Stimulated activated CD4-positive, alpha-beta T cell treated with anti-CD3 and anti-CD28 coated beads, Interleukin-1b, Interleukin-23, amount 100 ng/mL, for 1 hour (primary cell): ENCODE measurements at places on chromosomes 1 and 21.

DNA sequence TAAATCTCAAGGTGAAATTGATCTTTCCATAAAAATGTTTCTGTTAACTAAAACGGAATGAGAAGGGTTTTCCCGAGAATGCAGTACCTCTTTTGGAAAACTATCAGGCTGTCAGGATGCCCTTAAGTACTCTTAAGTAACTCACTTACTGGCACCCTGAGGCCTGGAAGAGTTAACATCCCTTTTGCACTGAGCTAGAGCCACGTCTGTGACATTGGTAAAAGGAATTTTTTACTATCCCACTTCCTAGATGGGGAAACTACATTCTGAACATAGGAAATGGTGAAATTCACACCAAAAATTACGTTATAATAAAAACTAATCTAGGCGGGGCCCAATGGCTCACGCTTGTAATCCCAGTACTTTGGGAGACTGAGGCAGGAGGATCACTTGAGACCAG lies 39.7 kb upstream of the MAP10 start:
- no peak for DNase-seq

DNA sequence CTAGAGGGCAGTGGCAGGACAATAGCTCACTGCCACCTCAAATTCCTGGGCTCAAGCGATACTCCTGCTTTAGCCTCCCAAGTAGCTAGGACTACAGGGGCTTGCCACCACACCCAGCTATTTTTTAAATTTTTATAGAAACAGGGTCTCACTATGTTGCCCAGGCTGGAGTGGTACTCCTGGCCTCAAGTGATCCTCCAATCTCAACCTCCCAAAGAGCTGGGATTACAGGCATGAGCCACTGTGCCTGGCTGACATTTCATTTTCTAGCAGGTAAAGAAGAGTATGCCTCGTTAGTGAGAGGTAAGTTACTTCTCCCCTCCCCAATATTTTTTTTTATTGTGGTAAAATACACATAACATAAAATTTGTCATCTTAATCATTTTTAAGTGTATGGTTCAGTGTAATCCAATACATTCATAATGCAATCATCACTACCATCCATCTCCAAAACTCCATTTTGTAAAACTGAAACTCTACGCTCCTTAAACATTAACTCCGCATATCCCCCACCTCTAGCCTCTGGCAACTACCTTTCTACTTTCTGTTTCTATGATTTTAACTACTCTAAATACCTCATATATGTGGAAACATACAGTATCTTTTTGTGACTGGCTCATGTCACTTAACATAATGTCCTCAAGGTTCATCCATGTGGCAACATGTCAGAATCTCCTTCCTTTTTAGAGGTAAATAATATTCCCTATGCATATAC lies 22.4 kb downstream of the ZZZ3 start:
- no peak for DNase-seq

GRCh38 chr1:1358433-1359271 lies at the start of gene MXRA8:
Gene MXRA8 (minus strand): TSS chr1:1358555. CDS start chr1:1358504, 51 bp downstream.
- no peak for DNase-seq

DNA sequence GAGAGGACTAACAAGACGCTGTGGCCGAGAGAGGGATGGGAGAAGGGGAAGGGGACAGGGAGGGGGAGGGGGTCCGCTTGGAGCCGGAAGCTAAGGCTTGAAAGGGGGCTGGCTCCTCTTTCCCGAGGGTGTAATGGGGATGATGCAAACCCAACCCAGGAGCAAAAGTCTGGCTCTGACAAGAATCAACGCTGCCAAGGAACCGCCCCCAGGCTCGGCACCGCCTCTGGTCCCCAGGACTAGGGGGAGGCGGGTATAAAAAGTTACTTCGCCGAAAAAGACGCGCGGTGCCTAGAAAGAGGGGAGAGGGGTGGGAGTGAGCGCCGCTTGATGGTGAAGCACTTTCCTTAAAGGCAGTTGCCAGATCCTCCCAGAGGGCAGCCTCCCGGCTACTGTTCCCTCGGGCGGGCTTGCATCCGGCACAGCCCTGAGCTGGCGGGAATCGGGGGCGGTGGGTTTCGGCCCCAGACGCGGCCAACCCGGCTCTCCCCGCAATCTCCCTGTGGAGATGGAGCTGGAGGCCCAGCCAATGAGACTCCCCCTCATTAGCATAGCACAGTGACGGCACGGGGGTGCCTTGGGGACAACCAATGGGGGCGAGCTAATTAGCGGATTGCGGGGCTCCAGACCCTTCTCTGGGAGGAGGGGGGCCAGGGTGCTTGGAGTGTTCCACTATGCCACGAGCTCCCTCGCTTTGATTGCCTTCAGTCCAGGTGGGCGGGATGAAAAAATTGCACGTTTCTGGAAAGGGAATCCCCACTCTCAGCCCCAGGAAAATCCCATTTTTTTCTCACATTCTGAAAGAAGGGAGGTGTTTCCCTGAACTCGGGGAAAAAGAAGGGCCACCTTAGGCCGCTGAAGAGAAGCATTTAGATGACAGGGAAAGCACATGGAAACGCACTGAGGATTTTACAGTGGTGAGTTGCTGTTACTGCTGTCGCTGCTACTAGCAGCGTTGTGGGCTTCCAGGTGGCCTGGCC lies at the start of gene KCNT2:
KCNT2 (minus strand) TSS at position 51 of the 980 bp plus-strand sequence. CDS start 131 bp downstream, outside the sequence.
- no peak for DNase-seq

GRCh38 chr1:230167419-230167852 lies 100.4 kb downstream of the GALNT2 start:
- DNase-seq: no peak

DNA sequence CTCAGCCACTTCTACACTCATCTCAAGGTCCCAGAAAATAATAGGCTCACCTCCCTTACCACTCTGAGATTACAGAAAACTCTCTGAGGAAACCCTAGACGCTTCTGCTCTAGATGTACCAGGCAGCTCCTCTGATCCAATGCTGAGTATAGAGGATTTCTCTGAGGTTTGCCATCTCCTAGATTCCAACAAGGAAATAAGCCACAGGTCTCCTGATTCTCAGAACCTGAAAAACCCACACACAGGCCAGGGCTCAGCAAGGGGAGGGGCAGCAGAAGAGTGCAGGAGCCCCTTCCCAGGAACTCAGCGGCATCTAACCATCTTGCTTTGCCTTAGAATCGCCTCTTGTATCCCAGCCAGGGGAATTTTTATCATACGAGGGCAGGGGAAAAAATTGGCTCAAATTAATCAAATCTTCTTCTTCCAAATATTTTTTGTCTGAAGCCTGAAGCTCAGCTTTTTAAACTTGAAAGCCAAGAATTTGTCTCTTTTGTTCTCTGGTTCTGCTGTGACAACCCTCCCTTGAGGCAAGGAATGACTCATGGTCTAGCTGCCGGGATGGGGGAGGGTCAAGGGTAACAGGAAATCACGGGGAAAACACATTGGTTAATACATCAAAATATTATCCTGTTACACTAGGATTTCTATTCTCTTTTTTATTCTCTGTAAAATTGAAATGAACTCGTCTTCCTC lies 30.8 kb downstream of the GORAB start:
- no peak for DNase-seq

DNA sequence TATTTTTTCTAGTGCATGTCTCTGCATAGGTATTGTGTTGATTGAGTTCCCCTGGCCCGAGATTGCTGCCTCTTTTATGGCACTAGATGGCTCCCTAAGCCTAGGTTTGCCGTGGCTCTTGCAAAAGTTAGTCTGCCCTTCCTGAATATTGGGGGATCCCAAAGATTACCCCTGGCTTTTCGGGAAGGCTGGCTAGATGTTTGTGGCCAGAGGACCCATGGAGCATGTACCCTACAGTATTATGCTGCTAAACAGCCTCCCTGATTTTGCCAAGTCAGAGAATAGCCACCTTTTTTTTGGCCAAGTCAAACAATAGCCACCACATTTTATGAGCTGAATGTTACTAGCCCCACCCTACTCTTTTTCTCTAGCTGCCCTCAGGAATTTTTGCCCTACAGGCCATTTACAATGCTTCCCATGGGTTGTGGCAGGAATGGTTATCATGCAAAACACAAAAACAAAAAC lies 343.2 kb downstream of the OLFM3 start:
- no peak for DNase-seq

DNA sequence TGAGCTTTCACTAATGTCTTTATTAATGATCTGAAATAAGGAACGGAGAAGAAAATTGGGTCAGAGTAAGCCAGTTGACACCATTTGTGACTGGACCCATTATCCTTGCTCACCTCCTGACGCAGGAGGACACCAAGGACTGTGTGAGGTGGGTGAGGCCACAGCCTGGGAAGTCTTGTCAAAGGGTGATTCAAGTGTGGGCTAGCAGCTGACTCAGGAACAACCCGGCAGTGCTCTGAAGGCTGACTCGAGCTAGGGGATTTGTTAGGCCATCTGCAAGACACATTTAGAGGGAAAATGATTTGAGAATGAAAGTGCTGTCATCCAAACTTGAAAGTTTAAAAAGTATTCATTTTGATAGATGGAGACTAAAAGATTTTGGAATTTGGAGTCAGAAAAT lies 21.2 kb downstream of the PRRX1 start:
- DNase-seq: no peak

DNA sequence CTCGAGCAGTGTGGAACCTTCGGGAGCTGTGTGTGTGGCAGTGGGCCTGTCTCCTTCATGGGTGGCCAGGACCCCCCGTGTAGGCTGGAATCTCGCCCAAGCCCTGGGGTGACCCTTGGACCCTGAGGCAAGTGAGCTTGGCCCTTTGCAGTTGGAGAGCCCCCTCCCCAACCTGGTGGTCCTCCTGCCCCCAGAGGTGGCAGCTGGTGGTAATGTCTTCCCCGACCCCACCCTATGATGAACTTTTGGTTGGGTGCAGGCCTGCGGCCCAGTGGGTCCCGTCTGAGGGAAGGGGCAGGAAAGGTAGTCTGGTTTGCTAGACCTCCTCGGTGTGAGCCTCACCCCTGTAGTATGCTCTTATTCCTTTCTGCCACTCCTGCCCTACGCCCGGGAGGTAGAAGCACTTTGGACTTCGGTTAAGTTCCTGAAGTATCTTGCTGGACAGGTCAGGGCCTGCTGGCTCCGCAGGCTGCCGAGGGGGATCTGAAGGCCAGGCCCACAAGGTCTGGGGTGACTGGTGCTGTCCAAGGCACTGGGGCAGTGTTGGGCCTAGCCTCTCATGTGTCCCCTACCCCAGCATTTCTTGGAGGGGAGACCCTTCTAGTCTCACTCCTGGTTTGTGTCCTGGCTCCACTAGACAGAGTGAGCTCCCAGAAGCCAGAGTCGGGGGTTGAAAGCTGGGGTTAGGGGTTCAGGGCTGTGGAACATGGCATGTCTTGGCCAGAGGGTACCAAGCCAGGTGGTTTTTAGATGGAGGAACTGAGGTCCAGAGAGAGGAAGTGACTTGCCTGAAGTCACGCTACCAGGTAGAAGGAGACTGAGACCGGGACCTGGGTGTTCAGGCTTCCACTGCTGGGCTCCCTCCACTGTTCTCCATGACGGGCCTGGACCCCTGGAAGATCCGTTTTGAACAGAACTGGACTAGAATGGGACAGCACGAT lies 1.8 kb downstream of the ZNF362 start:
- DNase-seq: no peak

- DNase-seq: no peak
Observed at GRCh38 chr1:25702101-25702775, 85.6 kb downstream of the MAN1C1 start.

DNA sequence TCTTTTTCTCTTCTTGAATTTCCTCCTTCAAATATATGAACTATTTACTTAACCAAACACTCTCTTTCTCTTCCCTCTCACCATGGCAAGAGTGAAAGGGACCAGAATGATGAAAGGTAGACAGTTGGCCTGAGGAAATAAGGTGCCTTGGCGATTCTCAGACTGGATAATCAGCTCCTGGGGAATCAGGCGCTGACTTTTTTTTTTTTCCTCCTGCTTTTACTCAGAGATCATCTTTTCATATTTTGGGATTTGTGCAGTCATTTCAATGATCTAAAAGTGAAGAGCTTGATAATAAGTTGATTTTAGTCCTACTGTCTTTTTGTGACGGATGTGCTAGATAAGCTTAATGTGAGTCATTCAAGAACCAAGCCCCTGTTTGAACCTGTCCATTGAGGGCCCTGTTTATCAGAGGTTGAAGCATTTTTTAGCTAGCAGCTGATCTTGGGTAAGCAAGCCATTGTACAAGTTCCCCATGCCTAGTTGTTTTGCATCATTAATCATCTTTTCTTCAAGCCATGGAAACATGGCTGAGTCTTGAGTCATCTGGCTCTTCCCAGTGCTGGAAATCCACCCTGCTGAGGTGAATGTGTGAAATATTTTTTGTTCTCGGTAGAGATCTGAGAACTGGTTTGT lies 40.8 kb downstream of the ITSN1 start:
- no peak for DNase-seq
